Fibroblast of pulmonary artery (primary cell): ENCODE measurements at places on chromosomes 7 and 10.
A peak's percentile ranks its signal among the peaks of the same experiment; 100 is the strongest.

GRCh38 chr10:61108915-61109314 is 164.9 kb upstream of the RHOBTB1 start:
- no peak for DNase-seq

GRCh38 chr7:70573071-70573661 is 558.8 kb upstream of the GALNT17 start:
- DNase-seq, result no peak

- DNase-seq, result no peak
Measured at GRCh38 chr7:21142081-21142480, 285.8 kb upstream of the SP4 start.

GRCh38 chr7:27094304-27095049 is 1.3 kb downstream of the HOXA1 start:
- DNase-seq, result no peak

DNA sequence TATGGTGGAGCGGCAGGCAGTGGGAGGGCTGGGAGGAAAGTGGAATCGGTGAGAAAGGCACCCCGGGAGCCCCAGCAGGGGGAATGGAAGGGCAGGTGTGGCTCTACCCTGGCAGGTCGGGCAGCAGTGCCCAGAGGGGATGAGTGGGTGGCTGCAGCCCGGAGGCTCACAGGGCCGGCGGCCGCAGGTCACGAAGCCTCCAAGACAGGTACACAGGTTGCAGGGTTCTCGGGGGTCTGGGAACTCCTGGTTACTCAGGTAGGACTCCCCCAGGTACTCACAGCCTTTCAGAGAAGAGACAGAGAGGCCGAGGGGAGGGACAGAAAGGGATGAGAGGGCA is 21.8 kb downstream of the KCP start:
- no peak for DNase-seq

DNA sequence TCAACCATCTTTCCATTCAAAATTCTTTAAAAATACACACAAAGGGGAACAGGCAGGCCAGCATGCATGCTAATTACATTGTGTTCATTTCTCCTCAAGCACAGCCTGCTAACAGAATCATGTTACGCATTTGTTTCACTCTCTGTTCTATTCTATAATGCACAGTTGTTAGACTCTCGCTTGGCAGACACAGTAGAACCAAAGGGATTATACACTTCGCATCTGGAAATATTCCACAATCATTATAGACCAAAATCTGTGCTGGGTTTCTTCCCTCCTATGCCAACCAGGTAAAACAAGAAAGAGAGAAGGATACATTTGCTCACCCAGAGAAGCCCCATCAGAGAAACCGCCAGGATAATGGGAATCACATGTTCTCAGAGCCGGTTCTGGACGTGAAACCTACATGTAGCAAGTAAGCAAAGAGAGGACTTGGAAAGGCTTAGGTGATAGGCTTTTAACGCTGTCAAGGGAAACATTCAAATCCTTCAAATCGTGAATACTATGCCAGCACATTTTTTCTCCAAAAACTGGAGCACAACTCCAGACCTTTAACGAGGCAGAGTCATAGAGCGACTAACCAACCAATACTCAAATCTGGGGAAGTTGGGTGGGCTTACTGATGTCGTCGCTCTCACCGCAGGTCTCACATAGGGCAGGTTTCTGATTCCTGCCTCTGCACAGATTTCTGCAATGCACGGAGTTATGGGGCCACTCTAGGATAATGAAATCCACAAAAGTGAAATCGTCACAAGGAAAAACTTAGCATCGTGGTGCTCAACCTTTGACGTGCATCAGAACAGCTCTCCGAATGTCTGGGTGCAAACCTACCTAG is 380.5 kb upstream of the AUTS2 start:
- no peak for DNase-seq

GRCh38 chr10:7199152-7199760 is 211.6 kb downstream of the SFMBT2 start:
- DNase-seq, result peak; percentile 3

- DNase-seq, result peak; percentile 90
Measured at GRCh38 chr10:124719213-124719851, 24.8 kb downstream of the FAM53B start.

- no peak for DNase-seq
Measured at GRCh38 chr10:74877898-74878297, 51.5 kb downstream of the KAT6B start.

DNA sequence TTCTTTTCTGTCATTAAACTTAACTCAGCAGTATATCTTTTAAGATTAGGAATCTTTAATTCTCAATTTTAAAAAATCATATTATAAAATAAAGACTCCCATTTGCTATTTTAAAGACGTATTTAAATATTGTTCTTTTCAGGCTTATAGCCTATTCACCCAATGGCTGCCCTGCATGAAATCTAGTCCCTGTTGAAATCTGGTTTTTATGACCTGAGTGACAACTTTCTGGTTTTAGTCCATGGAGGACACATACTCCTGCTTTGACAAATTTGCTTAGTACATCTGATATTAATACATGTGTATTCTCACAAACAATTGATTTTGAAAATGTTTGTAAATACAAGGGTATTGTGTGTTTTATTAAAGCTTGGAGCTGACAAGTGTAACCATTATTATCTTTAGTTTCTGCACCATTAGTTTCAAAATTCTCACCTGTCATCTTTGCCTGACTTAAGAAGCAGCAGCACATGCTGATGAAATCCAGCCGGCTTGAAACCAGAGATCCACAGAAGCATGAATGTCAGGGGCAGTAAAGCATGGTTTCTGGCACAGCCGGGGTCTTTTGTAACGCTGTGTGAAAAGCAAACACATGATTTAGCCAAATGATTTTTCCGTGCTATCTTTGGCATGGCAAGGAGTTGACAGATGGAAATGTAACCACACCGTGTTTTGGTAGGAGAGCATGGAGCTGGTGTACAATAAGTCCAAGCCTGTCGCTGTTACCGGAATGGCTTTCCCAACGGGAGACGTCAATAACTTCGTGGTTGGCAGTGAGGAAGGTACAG is 262.8 kb downstream of the DYNC1I1 start:
- DNase-seq, result peak; percentile 4

GRCh38 chr7:149093228-149093627 is 2.7 kb upstream of the ZNF786 start:
- DNase-seq, result no peak

DNA sequence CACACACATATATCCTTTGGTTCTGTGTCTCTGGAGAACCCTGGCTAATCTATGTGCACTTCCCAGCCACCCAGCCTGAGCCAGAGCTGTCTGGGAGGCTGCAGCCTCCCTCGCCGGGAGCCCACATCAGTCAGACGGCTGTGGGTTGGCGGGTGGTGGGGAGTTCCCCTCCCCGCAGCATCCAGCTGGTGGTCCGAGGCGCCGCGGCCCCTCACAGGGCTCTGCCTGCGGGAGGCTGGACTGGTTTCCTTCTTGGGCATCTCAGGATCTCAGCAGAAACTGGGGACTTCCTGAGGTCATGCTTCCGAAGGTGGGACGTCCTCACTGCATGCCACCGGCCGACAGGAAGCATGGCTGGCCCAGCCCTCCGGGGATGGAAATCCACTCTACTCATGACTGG is 22.0 kb upstream of the PSMG3 start:
- DNase-seq, result no peak

DNA sequence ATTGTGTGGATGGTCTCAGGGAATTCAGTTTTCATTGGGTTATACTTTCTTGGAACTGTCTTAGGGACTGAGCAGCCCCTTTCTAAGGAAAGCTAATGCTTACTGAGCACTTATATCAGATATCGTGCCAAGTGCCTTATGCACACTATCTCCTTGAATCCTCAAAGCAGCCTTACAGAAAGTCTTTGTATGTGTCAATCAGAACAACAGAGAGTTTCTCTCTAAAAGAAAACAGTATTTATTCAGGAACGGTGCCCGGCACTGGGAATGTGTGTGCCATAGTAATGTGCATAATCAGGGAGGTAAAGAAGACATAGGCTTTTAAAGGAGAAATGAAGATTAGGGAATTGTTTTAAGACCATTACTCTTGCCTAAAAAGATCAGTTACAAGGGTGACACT is 17.3 kb downstream of the ANTXRL start:
- no peak for DNase-seq

DNA sequence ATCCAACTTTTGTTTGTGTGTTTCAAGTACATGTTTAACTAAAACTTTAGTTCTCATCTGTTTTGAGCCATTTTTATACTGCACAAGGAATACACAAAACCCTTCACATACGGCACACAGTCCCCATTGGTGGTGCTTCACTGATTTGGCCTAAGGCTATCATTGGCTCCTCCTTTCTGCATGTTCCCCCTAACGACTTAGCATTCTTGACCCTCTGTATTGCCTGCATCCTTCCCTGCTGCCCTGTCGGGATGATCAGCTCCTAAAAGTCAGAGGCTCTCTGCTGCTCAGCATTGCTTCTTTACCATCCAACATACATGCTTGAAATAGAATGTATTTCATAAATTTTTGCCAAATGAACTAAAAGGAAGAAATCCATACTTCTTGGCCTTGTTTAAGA is 111.4 kb upstream of the ABCB5 start:
- no peak for DNase-seq

DNA sequence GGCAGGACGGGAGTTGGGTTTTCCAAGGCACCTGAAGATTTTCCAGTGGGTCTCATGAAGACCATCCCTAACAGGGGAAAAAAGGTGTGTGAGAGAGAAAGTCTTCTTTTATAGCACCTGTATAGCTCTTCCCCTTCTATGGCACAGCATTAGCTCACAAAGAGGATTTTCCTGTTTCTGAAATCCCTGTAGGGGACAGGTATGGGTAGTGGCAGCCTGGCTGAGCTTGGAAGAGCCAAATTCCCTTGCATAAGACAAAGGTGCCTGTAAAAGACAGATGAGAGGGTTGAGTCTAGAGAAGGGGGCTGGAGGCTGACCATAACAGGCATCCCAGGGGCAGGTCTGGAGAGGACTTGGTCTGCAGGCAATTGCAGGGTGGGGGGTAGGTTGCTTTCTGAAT is 63.7 kb downstream of the COL13A1 start:
- DNase-seq, result no peak

DNA sequence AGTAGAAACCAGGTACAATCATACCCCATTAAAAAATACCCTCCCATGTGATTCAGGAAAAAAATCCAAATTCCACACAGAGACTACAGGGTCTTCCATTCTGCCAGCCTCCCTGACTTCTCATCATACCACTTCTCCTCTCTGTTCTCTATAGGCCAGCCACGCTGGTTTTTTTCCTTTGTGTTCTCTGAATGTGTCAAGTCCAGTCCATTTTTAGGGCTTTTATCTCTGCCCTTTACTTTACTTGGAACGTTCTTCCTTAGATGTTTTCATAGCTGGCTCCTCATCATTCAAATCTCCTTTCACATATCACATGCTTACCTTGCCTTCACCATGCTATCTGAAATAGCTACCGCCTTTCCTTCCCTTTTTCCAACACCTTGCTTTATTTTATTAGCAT is 597.6 kb downstream of the PHTF2 start:
- DNase-seq, result no peak

DNA sequence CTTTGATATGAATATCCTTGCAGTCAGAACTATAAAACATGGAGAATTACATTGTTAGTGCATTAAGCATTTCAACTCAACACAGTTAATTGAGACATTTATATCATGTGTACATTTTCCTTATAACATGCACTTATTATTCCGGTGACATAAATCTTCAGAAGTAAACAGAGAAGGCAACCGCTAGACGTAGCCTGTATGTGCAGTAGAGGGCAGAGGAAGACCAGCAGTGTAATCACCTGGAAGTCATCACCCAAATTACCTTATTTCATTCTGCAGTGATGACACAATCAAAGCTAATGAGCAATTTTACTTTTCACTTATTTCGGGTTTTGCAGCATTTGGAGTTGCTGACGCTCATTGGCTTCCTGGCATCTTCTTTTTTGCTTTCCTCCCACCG is 394.6 kb downstream of the SDK1 start:
- peak; percentile 14 for DNase-seq

- no peak for DNase-seq
Measured at GRCh38 chr10:95035332-95036295, 33.7 kb downstream of the CYP2C8 start.

DNA sequence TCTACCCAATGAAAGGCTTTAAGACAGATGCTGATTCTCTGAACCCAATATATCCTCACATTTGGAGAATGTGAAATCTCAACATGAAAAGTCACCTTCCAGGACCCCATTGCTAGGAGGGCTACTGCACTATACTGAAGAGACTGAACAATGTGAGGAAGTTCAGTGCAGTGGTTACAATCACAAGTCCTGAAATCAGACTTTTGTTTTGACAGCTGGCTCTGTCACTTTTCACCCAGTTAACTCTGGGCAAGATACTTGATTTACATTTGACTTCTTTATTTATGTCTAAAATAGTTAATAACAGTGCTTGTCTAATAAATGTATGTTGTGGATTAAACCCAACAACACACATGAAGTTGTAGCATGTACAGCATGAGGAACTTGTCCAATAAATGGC is 14.8 kb upstream of the VWDE start:
- no peak for DNase-seq

DNA sequence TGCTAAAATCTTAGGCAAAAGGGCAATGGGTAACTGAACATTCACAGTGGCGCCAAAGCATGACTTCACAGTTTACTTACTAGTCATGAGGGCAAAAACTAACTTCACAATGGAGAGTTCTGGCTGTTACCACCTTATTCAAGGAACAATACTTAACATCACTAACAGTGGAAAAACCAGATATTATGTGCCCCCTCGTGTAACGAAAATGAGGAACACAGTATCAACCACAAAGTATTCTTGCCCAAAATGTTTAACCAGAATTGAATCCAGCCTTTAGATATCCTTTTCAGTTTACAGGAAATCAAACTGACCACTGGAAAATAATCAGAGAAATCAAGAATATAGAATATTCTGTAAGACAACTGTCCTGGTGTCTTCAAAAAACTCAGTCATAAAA is 9.5 kb downstream of the C7orf25 start:
- DNase-seq, result no peak

DNA sequence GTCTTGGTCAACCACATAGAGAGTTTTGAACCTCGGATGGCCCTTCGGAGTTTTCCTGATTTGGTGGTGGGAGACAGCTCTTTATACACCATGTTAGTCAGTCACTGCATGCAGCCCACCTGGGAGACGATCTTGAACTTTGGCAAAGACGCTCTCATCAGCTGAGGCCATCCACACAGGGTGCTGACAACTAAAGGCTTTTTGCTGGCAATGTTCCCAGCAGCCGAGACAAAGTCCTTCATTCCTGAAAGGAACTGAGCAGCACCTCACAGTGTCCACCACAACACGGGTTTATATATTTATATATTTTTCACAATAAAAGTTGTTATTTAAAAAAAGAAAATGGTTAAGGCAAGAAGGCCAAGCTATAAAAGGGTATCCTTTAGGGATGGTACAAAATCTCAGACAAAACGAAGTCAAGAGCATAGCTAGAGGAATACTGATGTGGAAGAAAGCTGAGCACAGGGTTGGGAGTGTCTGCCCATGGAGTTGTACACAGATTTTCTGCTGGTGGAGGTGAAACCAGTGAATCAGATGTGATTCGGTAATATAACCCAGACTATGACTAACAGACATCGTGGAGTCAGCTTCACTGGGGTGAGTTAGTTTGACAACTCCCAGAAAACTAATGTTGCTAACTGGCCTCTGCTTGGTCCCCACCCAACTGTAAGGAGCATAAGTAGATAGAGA is 27.4 kb upstream of the CAPZA2 start:
- DNase-seq, result peak; percentile 34

GRCh38 chr7:129188372-129188891 is at the start of gene SMO:
Gene SMO, plus strand, starts transcription at chr7:129188633. Its CDS starts 519 bp downstream, at chr7:129189152.
- peak; percentile 45 for DNase-seq
